Ovary (tissue), 10 donors: ENCODE measurements at places on chromosomes 1 and 21.

- DNase-seq: no peak
- no peak overlapping the region for H3K4me3 ChIP-seq
- no peaks in the 10 kb centered on the region for H3K36me3 ChIP-seq
- H3K4me1 ChIP-seq: no peaks in the 10 kb centered on the region
- no peaks in the 10 kb centered on the region for H3K27me3 ChIP-seq
- H3K27ac ChIP-seq: no peak overlapping the region
These were observed 10.6 kb upstream of the C1orf162 start for GRCh38 chr1:111463029-111463683.

DNA sequence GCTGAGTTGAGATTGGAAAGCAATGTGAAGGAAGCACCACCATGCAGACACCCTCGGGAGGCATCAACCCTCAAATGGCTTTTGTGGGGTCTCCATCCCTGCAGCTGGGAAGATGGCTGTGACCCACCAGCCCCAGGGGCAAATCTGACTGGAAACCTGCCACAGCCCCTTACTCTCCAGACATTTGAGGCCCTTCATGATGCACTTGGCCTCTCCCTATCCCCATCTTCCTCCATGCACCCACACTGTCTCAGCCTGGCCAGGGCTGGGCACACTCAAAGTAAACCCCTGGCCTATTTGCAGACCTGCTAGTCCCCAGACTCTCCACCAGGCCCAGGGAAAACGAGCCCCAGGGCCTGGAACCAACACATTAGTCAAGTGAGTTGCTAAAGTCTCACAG lies 205.2 kb downstream of the MATN1 start:
- H3K4me1 ChIP-seq: no peaks in the 10 kb centered on the region
- peak; percentile 5 for DNase-seq
- H3K27ac ChIP-seq: no peak overlapping the region
- H3K36me3 ChIP-seq: no peaks in the 10 kb centered on the region

GRCh38 chr1:10835822-10836421 lies 39.5 kb upstream of the CASZ1 start:
- no peaks in the 10 kb centered on the region for H3K27me3 ChIP-seq
- H3K27ac ChIP-seq: no peak overlapping the region
- H3K4me3 ChIP-seq: no peak overlapping the region
- no peaks in the 10 kb centered on the region for H3K36me3 ChIP-seq
- no peaks in the 10 kb centered on the region for H3K4me1 ChIP-seq

- H3K36me3 ChIP-seq: no peaks in the 10 kb centered on the region
- no peaks in the 10 kb centered on the region for H3K27me3 ChIP-seq
- no peaks in the 10 kb centered on the region for H3K4me1 ChIP-seq
- no peak overlapping the region for H3K27ac ChIP-seq
- no peak overlapping the region for H3K4me3 ChIP-seq
These were observed 32.3 kb downstream of the SYF2 start for GRCh38 chr1:25199819-25200620.

GRCh38 chr1:230270185-230270558 lies 156.0 kb downstream of the PGBD5 start:
- H3K27me3 ChIP-seq: no peaks in the 10 kb centered on the region
- peaks cover 6% of the 10 kb centered on the region for H3K4me1 ChIP-seq
- no peak for DNase-seq

DNA sequence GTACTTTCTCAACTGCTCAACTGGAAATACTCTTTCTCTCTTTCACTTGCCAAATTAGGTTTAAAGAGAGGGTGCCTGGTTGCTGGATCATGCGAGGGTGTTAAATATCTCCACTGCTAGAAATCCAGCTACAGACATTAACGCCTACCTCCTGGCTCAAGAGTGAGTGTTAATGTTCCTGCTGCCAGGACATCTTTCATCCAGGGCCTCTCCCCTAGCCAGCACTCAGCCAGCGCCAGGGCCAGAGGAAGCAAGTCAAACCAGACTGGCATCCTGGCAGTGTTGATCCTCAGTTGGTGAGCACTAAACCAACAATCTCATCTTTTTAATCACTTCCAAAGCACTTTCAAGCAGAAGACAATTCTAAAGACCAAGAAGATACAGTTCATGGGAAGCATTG lies 92.9 kb upstream of the BARHL2 start:
- H3K27ac ChIP-seq: no peak overlapping the region
- no peak overlapping the region for H3K4me3 ChIP-seq
- no peaks in the 10 kb centered on the region for H3K27me3 ChIP-seq
- no peaks in the 10 kb centered on the region for H3K4me1 ChIP-seq

- no peaks in the 10 kb centered on the region for H3K36me3 ChIP-seq
- H3K27me3 ChIP-seq: no peaks in the 10 kb centered on the region
These were observed 23.3 kb downstream of the ACOT11 start for GRCh38 chr1:54571326-54571725.

- H3K4me3 ChIP-seq: no peak overlapping the region
- no peak overlapping the region for H3K27ac ChIP-seq
- no peaks in the 10 kb centered on the region for H3K4me1 ChIP-seq
- no peaks in the 10 kb centered on the region for H3K36me3 ChIP-seq
These were observed 72.2 kb downstream of the JMJD4 start for GRCh38 chr1:227662933-227663332.

DNA sequence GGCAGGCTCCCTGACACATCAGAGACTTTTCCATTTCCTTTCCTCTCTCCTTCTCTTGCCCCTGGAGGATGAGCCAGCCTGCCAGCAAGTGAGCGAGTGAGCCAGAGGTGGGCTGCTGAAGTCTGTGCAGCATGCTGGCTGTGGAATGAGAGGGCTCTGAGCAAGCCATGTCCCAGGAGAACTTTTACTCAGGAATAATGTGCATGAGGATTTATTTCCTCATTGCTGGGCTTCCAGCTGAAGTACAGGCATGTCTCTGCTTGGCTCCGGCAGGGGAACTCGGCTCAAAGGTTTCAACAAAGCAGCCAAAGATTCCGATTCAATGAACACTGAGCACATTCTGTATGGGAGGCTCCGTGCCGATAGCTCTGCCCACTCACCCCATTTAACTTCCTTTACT lies 43.7 kb downstream of the UBIAD1 start:
- H3K4me3 ChIP-seq: no peak overlapping the region
- H3K36me3 ChIP-seq: no peaks in the 10 kb centered on the region
- H3K27ac ChIP-seq: no peak overlapping the region

- H3K4me3 ChIP-seq: no peak overlapping the region
- H3K4me1 ChIP-seq: peaks cover 2% of the 10 kb centered on the region
- DNase-seq: no peak
- H3K27ac ChIP-seq: no peak overlapping the region
- no peaks in the 10 kb centered on the region for H3K27me3 ChIP-seq
These were observed 27.9 kb downstream of the ZBED6 start for GRCh38 chr1:203823306-203823705.

- H3K36me3 ChIP-seq: no peaks in the 10 kb centered on the region
- no peak overlapping the region for H3K4me3 ChIP-seq
- H3K27me3 ChIP-seq: no peaks in the 10 kb centered on the region
- H3K4me1 ChIP-seq: no peaks in the 10 kb centered on the region
- no peak for DNase-seq
- no peak overlapping the region for H3K27ac ChIP-seq
These were observed 660.7 kb downstream of the PTPRU start for GRCh38 chr1:29896791-29897714.

GRCh38 chr1:210260096-210260495 lies 27.5 kb downstream of the SERTAD4 start:
- peaks cover 3% of the 10 kb centered on the region for H3K4me1 ChIP-seq
- H3K27ac ChIP-seq: no peak overlapping the region

GRCh38 chr1:27522432-27523336 lies 32.7 kb upstream of the WASF2 start:
- H3K27ac ChIP-seq: peak overlapping the region; percentile 69
- no peaks in the 10 kb centered on the region for H3K27me3 ChIP-seq
- H3K4me3 ChIP-seq: no peak overlapping the region
- H3K36me3 ChIP-seq: no peaks in the 10 kb centered on the region
- no peak for DNase-seq

GRCh38 chr21:31221043-31221442 lies 123.0 kb downstream of the TIAM1 start:
- no peaks in the 10 kb centered on the region for H3K36me3 ChIP-seq
- no peaks in the 10 kb centered on the region for H3K27me3 ChIP-seq
- H3K27ac ChIP-seq: no peak overlapping the region
- DNase-seq: no peak
- peaks cover 2% of the 10 kb centered on the region for H3K4me1 ChIP-seq
- H3K4me3 ChIP-seq: no peak overlapping the region

- H3K4me1 ChIP-seq: no peaks in the 10 kb centered on the region
- no peaks in the 10 kb centered on the region for H3K36me3 ChIP-seq
- no peak overlapping the region for H3K27ac ChIP-seq
- DNase-seq: no peak
- no peaks in the 10 kb centered on the region for H3K27me3 ChIP-seq
These were observed 11.2 kb upstream of the ZNF124 start for GRCh38 chr1:247182994-247183393.

DNA sequence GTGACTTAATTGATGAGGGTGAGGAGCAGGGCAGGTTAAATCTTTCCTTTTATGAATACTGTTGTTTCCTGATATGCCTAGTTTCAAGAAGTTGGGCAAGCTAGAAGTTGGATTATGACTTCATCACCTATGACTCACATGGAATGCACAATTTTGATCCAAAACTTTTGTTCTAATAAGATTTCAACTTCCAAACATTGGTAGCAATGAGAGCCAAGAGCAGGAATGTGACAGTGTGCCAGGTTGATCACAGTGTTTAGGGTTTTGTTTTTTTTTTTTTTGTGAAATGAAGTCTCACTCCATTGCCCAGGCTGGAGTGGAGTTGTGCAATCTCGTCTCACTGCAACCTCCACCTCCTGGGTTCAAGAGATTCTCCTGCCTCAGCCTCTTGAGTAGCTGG lies 349.4 kb downstream of the DUSP10 start:
- no peaks in the 10 kb centered on the region for H3K36me3 ChIP-seq
- no peak overlapping the region for H3K4me3 ChIP-seq
- H3K27me3 ChIP-seq: no peaks in the 10 kb centered on the region
- DNase-seq: no peak

- DNase-seq: no peak
- H3K4me3 ChIP-seq: no peak overlapping the region
- H3K4me1 ChIP-seq: no peaks in the 10 kb centered on the region
- H3K27me3 ChIP-seq: no peaks in the 10 kb centered on the region
- H3K36me3 ChIP-seq: no peaks in the 10 kb centered on the region
- H3K27ac ChIP-seq: no peak overlapping the region
These were observed 18.5 kb downstream of the TP53BP2 start for GRCh38 chr1:223827193-223827663.

- no peak within 1 kb of the TSS for H3K27ac ChIP-seq
- no peak for DNase-seq
- H3K4me3 ChIP-seq: no peak within 1 kb of the TSS
- peaks cover 9% of the 10 kb centered on the region for H3K4me1 ChIP-seq
- H3K27me3 ChIP-seq: no peaks in the 10 kb centered on the region
- H3K36me3 ChIP-seq: no peaks in the 10 kb centered on the region
These were observed at the start of gene CD244 for GRCh38 chr1:160862203-160863060. Gene CD244 (minus strand): TSS chr1:160862887. CDS start chr1:160862677, 210 bp downstream.

GRCh38 chr1:4961935-4962645 lies 307.7 kb downstream of the AJAP1 start:
- no peaks in the 10 kb centered on the region for H3K4me1 ChIP-seq
- DNase-seq: no peak
- H3K36me3 ChIP-seq: no peaks in the 10 kb centered on the region
- no peak overlapping the region for H3K27ac ChIP-seq
- no peak overlapping the region for H3K4me3 ChIP-seq

GRCh38 chr21:37507716-37508115 lies 141.1 kb downstream of the DYRK1A start:
- H3K4me1 ChIP-seq: peaks cover 2% of the 10 kb centered on the region
- no peak for DNase-seq
- H3K27ac ChIP-seq: no peak overlapping the region
- H3K27me3 ChIP-seq: no peaks in the 10 kb centered on the region
- H3K4me3 ChIP-seq: no peak overlapping the region

- no peaks in the 10 kb centered on the region for H3K27me3 ChIP-seq
- DNase-seq: peak; percentile 21
- no peaks in the 10 kb centered on the region for H3K4me1 ChIP-seq
These were observed 18.8 kb upstream of the MAP1LC3C start for GRCh38 chr1:242017580-242018233.

- no peak overlapping the region for H3K4me3 ChIP-seq
- no peaks in the 10 kb centered on the region for H3K36me3 ChIP-seq
- H3K27ac ChIP-seq: no peak overlapping the region
- no peaks in the 10 kb centered on the region for H3K27me3 ChIP-seq
These were observed 72.2 kb upstream of the LYST start for GRCh38 chr1:235938709-235939479.

GRCh38 chr1:43750083-43750482 lies 42.7 kb downstream of the ST3GAL3 start:
- no peaks in the 10 kb centered on the region for H3K36me3 ChIP-seq
- H3K4me3 ChIP-seq: no peak overlapping the region
- no peak for DNase-seq
- no peak overlapping the region for H3K27ac ChIP-seq
- no peaks in the 10 kb centered on the region for H3K4me1 ChIP-seq

DNA sequence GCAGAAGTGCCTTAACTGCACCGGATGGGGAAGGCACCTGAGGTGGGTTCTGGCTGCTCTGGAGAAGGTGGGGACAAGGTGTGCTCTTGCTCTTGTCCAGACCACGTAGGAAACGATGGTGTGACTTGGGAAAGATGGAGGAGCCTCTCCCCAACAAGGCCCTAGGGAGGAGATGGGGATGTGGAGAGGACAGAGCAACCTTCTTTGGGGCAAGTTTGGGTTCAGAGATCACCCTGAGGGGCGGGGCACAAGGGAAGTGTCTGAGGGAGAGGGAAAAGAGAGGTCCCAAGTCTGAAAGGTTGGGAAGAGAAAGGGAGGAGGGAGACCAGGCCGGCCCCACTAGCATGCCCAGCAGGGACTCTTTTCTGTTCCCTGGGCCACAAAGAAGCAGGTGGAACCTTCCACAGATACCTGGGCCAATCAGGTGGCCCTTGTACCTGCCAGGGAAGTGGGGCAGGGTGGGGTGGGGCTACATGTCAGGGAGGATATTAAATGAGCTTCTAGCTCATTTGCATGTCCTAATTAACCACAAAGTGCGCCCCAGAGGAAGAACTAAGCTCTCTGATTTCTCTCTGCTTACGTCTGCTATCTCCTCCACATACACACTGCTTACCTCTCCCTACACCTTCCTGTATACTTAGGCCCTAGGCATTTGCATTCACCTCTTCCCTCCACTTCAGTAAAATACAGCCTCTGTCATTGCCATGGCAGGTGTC lies 15.9 kb downstream of the INKA2 start:
- no peak overlapping the region for H3K27ac ChIP-seq
- no peak overlapping the region for H3K4me3 ChIP-seq
- no peaks in the 10 kb centered on the region for H3K27me3 ChIP-seq
- H3K4me1 ChIP-seq: peaks cover 1% of the 10 kb centered on the region
- DNase-seq: no peak

DNA sequence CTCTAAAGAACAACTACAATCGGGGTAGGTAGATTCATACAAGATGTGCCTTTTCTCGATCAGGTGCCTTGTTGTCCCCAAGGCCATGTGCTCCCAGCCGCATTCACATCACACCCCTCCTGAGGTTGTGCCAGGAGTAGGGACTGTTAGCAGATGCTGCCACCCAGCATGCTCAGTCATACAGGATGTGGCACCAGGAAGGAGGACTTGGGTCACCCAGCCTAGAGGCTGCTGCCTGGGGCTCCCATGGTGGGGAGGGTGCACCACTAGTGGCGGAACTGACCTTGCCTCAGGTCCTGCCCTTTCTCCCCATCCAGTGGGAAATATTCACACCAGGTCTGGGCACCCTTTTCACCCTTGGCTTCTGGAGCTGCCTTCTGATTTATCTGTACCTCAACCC lies 8.3 kb downstream of the TEX35 start:
- no peaks in the 10 kb centered on the region for H3K27me3 ChIP-seq
- DNase-seq: peak; percentile 13
- no peaks in the 10 kb centered on the region for H3K4me1 ChIP-seq
- no peak overlapping the region for H3K4me3 ChIP-seq
- H3K36me3 ChIP-seq: no peaks in the 10 kb centered on the region
- H3K27ac ChIP-seq: no peak overlapping the region
